T-helper 9 cell (primary cell): ENCODE measurements at places on chromosomes 16 and 17.
A peak's percentile ranks its signal among the peaks of the same experiment; 100 is the strongest.

- DNase-seq, result no peak
These were observed 151.8 kb downstream of the PITPNC1 start for GRCh38 chr17:67528751-67529436.

GRCh38 chr17:74920642-74921025, 2.4 kb downstream of the USH1G start:
- DNase-seq, result no peak

DNA sequence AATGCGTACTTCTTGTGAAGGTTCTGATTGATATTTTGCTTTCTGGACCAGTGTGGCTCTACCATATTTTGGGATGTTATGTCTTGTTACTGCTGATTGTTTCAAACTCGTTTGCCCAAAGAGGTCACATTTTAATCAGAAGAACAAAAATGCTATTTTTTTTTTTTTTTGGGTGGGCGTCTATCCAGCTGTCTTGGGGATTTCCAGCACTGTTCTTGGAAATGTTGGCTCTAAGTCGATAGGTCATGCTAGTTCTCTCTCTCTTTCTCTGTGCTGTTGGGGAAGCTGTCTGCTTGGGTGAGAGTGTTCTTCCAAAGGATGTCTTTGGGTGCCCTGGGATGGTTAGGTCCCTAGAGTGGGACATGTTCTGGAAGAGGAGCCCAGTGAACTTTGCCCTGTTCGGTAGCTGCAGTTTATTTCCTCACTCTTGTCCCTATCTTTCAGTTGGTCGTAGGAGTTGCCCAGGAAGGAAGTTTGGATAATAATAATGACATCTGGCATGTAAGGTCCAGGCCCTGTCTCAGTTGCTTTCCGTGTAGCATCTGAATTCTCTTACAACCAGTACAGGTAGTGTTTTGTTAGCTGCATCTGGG, 2.9 kb downstream of the IRF8 start:
- no peak for DNase-seq

DNA sequence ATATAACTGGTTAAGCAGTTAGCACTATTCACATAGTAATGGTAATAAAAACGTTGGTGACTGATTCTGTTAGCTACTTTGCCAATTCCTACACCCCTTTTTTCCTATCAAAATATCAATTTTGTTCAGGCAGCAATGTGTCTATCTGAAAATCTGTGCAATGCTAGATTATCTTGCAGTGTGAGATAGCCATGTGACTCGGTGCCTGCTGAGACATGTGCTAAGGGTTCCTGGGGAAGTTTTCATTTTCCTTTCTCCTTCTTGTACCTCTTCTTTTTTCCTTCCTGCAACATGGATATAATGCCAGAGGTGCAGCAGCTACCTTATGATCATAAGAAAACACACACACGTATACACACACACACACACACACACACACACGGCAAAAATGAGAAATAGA, 100.5 kb upstream of the SHISA6 start:
- no peak for DNase-seq

- peak; percentile 73 for DNase-seq
These were observed at the start of gene DHRS11 for GRCh38 chr17:36591434-36592315. Gene DHRS11 (plus strand): TSS chr17:36591879. CDS start chr17:36592010, 131 bp downstream.
